ENCODE measurements at places on chromosomes 1 and 21.

DNA sequence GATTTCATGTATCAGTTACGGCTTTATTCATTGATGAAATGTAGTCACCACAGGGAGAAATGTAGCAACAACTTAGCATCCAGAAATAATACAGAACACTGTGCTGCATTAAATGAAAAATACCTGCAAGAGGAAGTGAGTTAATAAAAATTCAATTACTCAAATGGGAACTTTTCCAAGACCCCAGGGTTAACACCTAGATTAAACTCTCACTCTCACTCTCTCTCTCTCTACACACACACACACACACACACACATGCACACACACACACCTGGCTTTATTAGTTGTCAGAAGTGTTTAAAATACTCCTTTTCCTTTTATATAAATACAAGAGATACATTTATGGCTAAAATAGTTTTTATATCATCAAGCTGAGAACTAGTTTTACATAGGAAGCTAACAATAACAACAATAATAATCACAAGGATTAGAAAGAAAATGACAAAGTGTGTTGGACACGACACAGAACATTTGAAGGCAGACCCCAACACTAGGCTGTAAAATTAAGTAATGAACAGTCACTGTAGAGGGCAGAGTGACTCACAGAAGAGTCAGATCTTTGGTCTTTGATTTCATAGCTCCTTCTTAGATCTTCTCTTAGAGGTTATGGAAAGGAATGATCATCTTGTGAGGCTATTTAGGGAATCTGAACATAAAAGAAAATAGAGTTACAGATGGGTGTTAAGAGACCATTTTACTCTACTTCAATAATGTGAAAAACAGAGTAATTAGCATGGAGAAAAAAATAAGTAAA, 1266.0 kb upstream of the ADGRL2 start:
- DNase-seq: no peak

DNA sequence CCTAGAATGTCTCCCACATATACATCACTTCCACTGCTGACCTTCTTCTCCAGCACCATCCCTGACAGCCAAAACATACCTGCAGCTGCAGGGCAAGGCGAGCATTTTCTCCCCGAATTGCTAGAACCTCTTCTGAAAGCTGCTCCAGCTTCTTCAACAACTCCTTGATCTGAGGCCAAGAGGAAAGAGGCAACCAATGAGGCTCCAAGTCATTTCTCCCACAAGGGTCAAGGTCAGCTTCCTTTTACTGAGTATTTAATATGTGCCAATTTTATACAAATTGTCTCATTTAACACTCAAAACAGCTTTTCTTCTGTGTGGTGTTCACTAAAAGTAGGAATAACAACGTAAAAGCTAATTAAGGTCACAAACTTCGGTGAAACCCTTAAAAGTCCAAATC, 9.4 kb upstream of the PIAS3 start:
- DNase-seq: no peak

- DNase-seq: peak; percentile 39
Observed at GRCh38 chr1:83905315-83905907, 93.5 kb downstream of the TTLL7 start.

DNA sequence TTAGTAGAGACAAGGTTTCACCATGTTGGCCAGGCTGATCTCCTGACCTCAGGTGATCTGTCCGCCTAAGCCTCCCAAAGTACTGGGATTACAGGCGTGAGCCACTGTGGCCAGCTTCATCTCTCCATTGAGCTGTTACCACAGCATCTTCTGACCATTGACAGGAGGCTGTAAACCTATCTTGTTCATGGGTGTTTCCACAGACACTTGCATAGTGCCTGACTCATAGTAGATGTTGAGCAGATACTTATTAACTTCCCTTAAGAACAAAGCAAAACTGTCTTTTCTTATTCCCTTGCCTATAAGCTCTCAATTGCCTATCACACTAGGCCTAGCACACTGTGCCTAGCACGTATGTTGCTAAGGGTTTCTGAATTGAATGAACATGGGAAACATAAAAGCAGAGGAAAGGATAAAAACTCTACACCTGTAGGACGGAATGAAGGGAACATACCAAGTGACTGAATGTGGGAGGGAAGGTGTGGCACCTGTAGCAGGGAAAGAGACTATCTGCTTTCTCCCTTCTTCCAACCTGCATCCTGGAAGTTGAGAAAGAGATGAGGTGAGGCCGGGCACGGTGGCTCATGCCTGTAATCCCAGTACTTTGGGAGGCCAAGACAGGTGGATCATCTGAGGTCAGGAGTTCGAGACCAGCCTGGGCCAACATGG, 1.2 kb upstream of the C1orf54 start:
- peak; percentile 57 for DNase-seq

GRCh38 chr1:229296541-229296941, 25.6 kb downstream of the RAB4A start:
- peak; percentile 32 for DNase-seq

DNA sequence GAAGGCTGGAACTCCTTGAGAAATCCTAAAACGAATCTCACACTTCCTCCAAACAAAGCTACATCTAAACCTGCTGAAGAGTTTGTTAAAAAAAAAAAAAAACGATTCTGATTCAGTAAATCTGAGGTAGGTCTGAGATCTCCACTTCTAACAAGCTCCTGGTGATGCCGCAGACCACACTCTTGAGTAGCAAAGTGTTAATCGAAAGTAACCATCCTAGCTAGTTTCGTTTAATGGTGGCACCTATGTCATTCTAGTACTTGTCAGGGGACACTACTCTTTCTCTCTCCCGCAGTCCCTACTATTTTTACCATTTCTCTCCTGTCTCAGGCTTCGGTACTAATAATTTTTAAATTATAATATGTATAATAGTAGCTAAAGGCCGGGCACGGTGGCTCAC, 2.1 kb downstream of the CLCC1 start:
- no peak for DNase-seq

- DNase-seq: no peak
Observed at GRCh38 chr21:32578107-32578691, 7.1 kb downstream of the TCP10L start.

GRCh38 chr1:11736746-11737639, 1.1 kb downstream of the AGTRAP start:
- DNase-seq: peak; percentile 97

All from suppressor macrophage treated with lipopolysaccharide for 4 hours (primary cell).